ENCODE measurements at places on chromosomes 5 and 9.

DNA sequence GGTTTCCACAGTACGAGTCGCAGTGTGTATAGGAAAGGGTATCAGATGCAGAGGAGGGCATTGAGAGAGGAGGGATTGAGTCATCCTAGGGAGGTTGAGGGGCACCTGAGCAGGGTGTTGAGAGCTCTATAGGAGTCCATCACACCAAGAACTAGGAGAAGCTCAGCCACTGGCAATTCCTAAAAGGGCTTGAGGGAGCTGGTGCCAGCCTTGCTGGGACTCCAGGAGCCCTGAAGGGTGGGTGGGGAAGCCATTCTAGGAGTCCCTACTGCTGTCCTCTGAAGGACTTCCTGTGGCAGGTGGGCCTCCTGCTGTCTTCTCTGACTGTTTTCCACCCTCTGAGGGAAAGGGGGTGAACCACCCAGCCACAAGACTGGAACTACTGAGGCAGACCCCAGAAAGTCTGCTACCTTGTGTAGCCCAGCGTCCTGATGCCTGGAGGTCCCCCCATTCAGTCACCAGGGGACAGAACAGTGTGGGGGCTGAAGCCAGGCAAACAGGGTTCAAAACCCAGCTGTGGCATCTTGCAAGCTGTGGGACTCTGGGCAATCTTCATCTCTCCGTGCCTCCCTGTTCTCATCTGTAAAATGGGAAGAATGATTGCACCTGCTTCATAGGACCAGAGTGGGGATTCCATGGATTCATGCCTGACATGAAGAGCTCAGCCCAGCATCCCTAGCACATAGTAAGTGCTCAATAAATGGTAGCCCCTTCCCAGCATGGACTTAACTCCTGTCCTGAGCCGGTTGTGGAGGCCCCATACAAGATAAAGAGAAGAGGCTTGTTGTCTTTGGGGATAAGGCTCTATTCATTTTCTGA is 149.5 kb downstream of the C9orf50 start:
- DNase-seq = no peak

GRCh38 chr5:101012880-101013279 is 109.8 kb upstream of the ST8SIA4 start:
- DNase-seq = no peak

GRCh38 chr9:111039231-111039906 is 1.1 kb upstream of the LPAR1 start:
- DNase-seq = no peak

GRCh38 chr5:174284873-174285272 is 239.4 kb downstream of the NSG2 start:
- DNase-seq = no peak

DNA sequence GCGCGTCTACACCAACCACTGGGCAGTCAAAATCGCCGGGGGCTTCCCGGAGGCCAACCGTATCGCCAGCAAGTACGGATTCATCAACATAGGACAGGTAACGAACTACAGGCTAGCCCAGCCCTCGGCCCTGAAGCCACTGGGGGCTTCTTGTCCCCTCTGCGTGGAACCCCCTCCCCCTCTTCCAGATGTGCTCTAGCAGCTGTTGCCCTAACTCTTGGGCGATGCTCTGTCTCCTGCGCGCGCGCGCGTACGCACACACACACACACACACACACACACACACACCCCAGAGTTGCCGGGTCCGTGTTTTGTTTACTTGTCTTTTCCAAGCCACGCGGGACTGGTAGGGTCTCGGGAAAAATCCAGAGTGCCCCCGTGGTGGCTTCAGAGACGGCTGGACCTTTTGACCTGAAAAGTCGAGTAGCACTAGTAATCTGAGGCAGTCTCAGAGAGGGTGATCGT is 836 bp downstream of the PCSK5 start:
- DNase-seq = no peak

GRCh38 chr9:133545494-133546286 is 11.2 kb downstream of the ADAMTSL2 start:
- DNase-seq = no peak

DNA sequence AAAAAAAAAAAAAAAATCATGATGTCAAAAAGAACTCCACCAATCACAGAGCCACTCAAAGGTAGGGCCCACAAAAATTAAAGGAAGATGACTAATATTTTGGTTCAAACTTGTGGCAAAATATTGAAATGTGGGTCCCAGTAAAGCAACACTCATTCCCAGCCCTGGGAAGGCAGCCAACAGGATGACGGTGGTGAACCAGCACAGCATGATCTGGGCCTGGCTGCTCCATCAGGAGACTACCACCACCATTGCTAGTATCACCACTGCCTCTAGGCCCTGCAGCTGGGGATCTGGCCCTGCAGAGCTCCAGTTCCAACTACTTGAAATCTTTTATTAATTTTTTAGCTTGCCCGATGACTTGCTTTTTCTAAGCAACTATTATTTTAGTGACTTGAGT is 206.8 kb upstream of the ITGA1 start:
- no peak for DNase-seq

DNA sequence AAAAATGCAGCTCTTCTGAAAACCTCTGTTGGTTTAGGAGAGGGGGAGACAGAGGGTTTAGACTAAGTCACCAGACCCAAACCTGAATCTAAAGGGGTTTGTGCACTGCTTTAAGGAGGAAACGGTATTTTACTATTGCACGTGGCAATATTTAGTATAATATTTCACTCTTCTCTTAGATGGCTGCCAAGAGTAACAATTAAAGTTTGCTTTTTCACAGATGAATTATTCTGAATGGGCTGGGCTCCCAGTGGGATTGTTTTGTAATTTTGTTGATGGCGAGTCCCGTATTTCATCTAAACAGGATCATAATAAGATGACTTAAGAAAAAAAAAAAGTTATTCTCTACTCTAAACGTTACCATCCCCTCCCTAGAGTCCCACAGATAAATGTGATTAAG is 245.4 kb downstream of the PCSK5 start:
- DNase-seq = no peak

DNA sequence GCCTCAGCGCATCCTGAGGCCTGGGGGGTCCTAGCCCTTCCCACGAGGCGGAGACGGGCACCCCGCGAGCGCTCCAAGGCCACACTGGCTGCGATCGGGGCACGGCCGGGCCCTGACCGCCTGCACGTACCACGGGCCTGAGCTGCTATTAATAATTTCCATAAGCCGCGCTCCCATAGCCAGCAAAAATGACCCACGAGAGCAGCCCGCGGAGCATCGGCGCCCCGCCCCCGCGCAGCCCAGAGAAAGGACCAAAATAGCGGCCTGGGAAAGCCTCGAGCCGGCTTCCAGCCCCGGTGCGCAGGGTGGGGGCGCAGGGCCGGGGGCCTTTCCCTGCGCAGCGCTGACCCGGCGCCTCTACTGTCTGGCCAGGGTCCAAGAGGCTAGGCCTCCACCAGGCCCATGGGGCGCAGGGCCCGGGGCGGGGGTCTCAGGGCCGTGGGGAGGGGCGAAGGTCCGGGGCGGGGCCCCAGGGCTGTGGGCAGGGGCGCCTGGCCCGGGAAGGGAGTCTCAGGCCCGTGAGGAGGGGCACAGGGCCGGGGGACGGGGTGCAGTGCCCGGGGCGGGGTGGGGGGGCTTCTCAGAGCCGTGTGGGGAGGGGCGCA is 54.4 kb downstream of the EXD3 start:
- no peak for DNase-seq

GRCh38 chr5:32531885-32532520 is 53.4 kb upstream of the SUB1 start:
- no peak for DNase-seq

GRCh38 chr9:126702151-126703001 is 88.6 kb downstream of the LMX1B start:
- DNase-seq = no peak

DNA sequence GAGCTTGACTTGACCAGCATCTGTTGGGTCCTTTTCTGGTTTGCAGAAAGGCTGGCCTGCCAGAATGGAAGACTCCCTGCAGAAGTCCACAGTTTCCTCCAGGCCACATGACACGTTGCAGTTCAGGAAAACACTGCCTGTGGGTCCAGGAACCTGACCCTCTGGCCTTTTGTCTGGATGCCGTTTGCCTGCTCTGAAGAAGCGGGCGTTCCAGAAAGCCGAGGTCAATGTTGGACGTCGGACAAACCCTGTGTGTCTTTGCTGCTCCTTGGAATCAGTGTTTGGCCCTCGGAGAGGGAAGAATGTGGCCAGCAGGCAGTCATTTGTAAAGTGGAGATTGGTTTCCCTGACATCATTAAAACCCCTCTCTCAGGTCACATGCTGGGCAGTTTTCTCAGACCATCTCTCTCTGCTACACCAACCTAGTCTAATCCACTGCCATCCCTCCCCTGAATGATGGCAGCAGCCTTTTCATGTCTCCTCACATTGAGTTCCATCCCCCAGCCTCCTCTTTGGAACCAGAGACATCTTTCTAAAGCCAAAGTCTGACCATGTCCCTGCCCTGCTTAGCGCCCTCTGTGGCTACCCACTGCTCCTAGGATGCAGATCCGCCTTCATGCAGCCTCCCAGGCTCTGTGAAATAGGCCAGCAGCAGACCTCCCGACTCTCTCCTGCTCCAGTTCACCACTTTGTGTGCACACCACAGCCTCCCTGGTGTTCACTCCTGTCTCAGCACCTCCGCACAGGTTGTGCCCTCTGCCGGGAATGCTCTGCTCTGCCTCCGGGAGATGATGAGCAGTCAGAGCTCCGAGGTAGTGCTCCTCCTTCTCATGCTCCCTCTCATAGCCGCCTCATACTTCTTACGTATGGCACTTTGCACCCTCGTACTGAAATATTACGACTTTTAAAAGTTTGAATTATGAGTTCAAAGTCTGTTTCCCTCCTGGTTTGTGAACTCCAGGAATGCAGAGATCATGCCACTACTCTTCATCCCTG is 75.6 kb downstream of the RALGPS1 start:
- DNase-seq = no peak

All from stimulated activated CD8-positive, alpha-beta memory T cell treated with anti-CD3 and anti-CD28 coated beads, Interleukin-7, amount 100 ng/mL, for 1 hour (primary cell).